ENCODE measurements at places on chromosomes 11 and 22. TPM values are rescaled to one million over a fixed set of nuclear protein-coding genes. Genes with fewer than 3 reads are reported as not detected.

DNA sequence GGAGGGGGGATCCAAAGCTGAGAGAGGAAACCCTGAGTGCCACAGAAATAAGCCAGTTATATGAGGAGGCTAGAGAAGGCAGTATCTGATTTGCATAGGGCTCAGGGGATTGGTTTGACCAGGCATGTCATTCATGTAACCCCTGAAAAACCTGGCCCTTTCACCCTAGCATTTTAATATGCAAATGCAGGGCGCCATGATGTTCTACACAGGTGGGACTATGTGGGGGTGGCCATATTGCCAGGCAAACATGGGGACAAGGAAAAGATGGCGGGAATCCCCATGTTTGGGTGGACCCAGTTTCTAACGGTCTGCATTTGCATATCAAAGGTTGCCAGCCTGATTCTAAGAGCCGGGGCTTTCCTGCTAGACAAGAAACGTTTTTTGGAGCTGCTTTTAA is 27.2 kb downstream of the CSF2RB start:
- no peak for DNase-seq

DNA sequence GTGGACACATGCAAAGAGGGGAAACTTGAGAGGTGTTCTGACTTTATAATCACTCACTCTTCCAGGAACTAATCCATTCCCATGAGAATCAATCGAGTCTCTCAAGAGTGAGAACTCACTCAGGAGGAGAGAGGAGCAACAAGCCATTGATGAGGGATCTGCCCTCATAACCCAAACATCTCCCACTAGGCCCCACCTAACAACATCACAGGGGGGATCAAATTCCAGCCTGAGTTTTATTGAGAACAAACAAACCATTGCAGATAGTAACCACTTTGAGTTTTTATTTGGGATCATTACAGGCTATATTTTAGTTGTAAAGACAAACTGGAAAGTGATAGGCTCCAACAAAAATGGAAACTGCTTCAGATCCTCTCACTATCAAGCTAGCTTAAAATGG is 328.8 kb upstream of the CTSC start:
- DNase-seq = no peak

OR5B21 gene
- not detected for total RNA-seq

OTOG gene
- not detected for total RNA-seq

RANGAP1 gene
- 110 TPM for total RNA-seq

Measured in LHCN-M2 (cell line).